NCI-H2171 (cell line): ENCODE measurements at places on chromosomes 7 and 10.
A peak's percentile ranks its signal among the peaks of the same experiment; 100 is the strongest.

- no peak for DNase-seq
Measured at GRCh38 chr7:11524476-11525397, 307.3 kb downstream of the THSD7A start.

DNA sequence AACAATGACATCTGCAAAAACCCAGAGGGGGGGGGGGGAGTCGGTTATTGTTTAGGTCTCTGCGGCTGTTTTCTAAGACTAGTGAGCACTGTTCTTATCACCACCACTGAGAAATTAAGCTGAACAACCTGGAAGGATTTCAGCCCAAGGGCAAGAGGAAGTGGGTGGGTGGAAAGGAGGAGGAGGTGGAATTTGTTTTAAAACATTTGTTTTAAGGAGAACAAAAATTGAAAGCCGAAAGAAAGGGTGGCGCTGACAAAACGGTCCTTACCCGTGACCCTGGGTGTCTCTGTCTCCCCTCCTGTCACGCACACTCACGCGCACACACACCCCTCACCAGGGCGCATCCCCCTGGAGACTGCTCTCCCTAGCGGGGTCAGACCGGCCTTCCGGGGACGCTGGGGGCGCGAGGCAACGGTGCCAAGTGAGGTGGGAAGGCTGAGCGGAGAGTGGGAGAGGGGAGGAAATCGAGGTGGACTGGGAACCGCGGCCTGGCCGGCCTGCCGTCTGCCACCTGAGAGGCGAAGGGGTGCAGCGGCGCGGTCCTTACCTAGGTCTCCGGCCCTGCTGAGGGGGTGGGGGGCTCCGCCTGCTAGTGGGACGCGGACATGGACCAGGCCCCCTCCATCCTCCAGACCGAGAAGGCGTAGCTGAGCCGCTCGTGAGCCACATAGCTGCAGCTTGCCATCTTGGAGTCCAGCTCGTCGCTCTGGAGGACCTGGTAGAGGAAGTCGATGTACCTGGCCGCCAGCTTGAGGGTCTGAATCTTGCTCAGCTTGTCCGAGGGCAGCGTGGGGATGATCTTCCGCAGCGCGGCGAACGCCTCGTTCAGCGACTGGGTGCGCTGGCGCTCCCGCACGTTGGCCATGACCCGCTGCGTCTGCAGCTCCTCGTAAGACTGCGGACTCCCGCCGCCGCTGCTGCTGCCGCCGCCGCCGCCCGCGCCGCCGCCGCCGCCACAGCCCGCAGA, 1.0 kb downstream of the TWIST1 start:
- peak; percentile 19 for DNase-seq

DNA sequence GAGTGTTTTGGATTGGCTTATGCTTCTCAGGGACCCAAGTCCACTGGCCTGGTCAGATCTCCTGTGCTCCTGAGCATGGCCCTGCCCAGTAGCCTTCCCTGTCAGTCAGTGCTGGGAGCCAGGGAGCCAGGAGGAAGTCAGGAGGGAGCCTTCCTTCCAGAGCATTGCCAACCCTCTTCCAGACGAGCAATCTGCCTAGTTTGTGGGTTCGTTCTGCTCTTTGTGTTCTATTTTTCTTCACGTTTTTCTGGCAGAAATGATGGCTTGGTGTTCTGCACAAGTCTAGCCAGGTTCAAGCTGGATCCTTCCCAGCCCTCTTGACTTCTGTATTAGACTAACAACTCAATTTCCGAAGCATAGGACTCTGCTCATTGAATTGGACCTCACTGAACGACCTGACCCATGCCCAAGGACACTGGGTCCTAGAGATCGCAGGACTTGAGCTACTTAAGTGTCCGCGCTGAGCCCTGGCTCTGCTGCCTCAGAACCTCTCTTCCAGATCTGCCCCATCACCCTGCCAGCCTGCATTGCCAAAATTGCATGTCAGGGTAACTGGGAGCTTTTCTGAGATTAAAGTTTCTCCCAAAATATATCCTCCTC, 76.2 kb upstream of the MPP7 start:
- DNase-seq = no peak

DNA sequence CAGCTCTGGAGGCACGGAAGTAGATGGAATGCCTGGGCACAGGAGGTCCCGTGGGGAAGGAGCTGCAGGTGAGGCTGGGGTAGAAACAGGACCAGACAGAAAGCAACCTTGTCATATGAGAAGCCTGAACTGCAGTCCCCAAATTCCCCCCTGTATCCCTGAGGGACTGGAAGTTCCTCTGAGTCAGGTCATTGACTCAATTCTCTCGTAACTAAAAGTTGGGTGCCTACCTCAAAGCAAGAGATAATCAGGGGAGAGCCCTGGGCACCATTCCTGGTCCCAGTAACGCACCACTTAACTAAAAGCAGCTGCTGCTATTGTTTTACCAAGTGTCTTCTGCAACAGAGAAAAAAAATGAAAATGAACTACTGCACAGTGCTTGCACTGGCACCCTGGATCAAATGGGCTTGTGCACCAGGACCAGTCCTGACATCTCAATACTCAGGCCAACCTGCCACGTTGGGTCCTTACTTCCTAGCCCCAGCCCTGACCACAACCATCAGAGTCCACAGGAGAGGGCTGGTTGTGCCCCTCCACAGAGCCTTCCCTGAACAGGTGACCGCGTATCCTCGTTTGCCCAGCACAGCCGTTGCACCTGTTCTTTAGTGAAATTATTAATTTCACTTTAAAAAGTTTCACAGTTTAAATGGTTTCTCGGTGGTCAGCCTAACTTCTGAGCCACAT, 79.3 kb downstream of the GRID1 start:
- no peak for DNase-seq

DNA sequence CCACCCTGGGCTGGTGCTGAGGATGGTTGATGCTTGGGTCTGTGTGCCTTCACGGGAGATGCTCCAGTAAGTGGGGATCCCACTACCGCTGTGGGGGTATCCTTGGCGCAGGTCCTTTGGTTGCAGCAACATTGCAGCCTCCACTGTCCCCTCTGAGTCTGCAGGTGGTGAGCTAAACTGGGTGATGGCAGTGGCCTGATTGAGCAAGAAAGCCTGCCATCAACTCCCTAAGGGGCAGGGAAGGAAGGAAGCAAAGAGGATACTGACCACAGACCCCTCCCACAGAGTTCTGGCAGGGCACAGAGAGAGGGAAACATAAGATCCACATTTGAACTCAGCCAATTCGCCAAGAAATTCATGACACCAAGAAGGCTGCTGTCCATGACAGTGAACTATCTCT, 43.2 kb downstream of the MYO1G start:
- no peak for DNase-seq

GRCh38 chr7:101239191-101239950, 1.8 kb upstream of the CLDN15 start:
- no peak for DNase-seq

DNA sequence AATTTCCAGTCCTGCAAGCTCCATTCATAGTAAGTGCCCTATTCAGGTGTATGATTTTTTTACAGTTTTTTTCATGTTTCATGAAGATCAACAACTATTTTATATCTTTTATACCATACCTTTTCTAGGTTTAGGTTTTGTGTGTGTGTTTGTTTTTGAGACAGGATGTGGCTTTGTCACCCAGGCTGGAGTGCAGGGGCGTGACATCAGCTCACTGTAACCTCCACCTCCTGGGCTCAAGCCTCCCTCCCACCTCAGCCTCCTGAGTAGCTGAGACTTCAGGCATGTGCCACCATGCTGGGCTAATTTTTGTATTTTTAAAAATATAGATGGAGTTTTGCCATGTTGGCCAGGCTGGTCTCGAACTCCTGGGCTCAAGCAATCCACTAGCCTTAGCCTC, 35.0 kb downstream of the ARMH3 start:
- DNase-seq = no peak

DNA sequence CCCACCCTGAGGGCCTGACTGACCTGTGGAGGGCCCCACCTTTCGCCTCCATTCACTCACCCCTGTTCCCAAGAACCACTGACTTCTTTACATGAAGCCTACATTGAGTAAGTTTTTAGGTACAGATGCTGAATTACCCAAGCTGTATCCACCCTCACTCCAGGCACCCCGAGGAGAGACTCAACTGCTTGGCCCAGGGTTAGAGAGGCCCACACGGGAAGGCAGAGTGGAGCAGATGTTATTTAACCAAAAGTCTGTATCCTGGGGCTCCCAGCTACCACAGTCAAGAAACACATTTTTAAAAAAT, 213.1 kb upstream of the FRMD4A start:
- no peak for DNase-seq

DNA sequence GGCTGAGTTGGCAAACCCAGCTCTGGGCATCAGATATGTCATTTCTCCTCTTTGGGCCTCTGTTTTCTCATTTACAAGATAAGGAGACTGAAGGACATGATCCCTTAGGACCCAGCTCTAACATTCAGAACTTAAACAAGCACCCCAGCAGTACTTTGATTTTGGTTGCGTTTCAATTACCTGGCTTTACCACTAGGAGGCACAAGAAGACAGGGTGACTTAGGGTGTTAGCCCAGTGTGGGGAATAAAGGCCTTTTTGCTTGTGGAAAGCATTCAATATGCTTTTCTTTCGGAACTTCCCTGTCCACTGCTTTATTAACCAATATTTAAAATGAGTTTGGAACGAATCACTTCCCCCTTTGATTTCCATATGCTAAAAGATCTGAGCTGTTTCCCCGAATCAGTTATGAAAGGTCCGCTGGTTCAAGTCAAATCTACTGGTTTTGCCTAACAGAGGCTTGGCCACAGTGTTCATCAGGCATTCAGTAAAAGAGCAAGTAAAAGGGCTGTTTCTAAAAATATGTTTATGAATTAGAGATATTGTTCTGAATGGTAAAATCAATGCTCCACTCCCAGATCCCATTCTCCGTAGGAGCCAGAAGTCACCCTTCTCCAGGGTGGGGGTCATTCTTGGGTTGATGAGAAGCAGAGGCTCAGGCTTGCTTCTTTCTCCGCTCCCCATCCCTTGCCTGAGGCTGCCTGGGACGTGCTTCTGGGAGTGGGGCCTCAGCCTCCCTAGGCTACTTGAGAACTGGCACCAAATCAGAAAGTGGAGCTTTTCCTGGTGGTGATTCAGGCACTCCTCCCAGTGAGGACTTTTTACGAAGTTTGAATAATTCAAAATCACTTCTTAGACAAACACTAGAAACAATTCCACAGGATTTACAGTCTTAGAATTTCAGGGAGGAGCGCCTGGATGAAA, 105.5 kb downstream of the MYOF start:
- peak; percentile 19 for DNase-seq

- no peak for DNase-seq
Measured at GRCh38 chr7:44415047-44415446, 75.4 kb downstream of the NUDCD3 start.

GRCh38 chr7:96349572-96349971, 27.7 kb upstream of the SLC25A13 start:
- DNase-seq = no peak

GRCh38 chr7:4766666-4767519, 8.5 kb upstream of the AP5Z1 start:
- no peak for DNase-seq

GRCh38 chr7:94654783-94655125, 1.2 kb downstream of the SGCE start:
- no peak for DNase-seq

GRCh38 chr10:122287570-122287969, 16.5 kb downstream of the BTBD16 start:
- no peak for DNase-seq

- no peak for DNase-seq
Measured at GRCh38 chr7:117408831-117409230, 18.5 kb downstream of the ASZ1 start.

GRCh38 chr10:32371101-32371500, 24.1 kb upstream of the EPC1 start:
- no peak for DNase-seq
